T-helper 22 cell (primary cell): ENCODE measurements at places on chromosomes 13 and 19.

DNA sequence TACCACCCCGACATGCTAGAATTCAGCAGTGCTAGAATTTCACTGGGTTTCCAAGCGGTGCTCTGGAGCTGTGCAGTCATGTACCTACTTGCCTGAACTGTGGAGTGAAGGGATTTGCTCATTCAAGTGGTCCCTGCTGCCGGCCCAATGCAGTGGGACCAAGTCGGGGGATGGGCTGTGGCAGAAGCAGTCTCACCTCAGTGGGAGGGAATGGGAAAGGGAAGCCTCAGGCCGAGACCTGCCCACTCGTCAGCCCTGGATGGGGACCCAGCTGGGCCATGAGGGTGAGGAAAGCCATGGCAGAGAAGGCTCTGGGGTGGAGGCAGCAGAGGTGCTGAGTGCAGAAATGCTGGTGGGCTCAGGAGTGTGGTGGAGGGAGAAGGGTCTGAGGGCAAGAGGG is 14.9 kb downstream of the KLHL26 start:
- DNase-seq, result no peak

- no peak for DNase-seq
Measured at GRCh38 chr19:55353356-55353802, 1.1 kb downstream of the COX6B2 start.

DNA sequence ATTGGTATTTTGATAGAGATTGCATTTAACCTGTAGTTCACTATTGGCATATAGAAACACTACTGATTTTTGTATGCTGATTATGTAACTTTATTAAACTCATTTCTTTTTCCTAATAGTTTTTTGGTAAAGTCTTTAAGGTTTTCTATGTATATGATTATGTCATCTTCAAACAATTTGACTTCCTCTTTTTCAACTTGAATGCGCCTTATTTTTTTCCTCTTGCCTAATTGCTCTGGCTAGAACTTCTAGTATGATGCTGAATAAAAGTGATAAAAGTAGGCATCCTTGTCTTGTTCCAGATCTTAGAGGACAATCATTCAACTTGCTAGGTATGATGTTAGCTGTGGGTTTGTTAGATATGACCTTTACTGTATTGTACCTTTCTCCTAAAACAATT is 1034.9 kb downstream of the PCDH9 start:
- no peak for DNase-seq

DNA sequence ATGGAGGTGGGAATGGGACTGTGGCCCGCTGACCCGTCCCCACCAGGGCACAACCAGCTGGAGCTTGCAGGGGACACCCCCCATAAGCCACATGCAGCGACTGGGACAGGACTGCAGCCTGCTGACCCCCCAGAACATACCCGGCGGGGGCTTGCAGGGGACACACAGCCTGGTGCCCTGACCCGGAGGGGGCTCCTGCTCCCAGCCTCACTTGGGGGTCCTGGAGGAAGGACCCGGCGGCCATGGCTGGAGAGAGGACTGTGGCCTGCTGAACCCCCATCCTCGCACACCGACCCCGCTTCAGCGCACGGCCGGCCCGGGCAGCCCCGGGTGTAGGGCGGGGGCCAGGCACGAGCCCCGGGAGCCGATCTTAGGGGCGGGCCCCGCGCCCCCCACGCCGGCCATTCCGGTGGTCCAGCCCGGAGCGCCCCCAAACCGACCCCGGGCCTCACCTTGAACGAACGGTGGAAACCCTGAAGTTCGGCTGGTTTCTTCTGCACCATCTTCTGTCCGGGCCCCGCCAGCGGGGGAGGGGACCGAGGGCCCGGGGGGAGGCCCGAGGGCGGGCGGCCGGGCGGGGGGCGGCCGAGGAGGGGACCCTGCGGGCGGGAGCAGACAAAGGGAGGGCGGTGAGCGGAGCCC is 574 bp downstream of the MKNK2 start:
- no peak for DNase-seq

DNA sequence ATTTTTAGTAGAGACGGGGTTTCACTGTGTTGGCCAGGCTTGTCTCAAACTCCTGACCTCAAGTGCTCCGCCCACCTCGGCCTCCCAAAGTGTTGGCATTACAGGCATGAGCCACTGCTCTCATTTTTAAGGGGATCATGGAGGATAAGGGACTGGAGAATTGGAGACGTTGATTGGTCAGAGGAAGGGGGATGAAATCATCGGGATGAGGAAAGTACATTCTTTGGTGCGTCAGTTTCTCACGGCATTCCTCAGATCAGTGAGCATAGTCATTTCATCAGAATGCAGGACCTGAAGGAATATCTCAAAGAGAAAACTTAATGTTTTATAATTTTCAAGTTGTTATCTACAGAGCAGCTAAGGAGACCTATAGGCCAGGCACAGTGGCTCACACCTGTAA is 14.0 kb downstream of the ZNF114 start:
- DNase-seq, result no peak
